ENCODE measurements at places on chromosomes 11 and 22. TPM values are rescaled to one million over a fixed set of nuclear protein-coding genes. Genes with fewer than 3 reads are reported as not detected.

Gene SLC6A5
- not detected for polyA plus RNA-seq

Gene GATD1
- polyA plus RNA-seq, result 49.2 TPM

Gene HEPHL1
- polyA plus RNA-seq, result 1.5 TPM

Gene MYEOV
- 18.3 TPM for polyA plus RNA-seq

Gene RRM1
- polyA plus RNA-seq, result 33.5 TPM

Gene ART1
- polyA plus RNA-seq, result not detected

Gene NRXN2
- 0.24 TPM for polyA plus RNA-seq

Gene C11orf65
- 0.16 TPM for polyA plus RNA-seq

Gene KDM4E
- polyA plus RNA-seq, result not detected

Gene NLRP6
- 0.06 TPM for polyA plus RNA-seq

Gene PRG2
- polyA plus RNA-seq, result 0.45 TPM

Gene OR51A4
- not detected for polyA plus RNA-seq

Gene LRP5
- polyA plus RNA-seq, result 24.5 TPM
